ENCODE measurements at places on chromosomes 1 and 21. TPM values are rescaled to one million over a fixed set of nuclear protein-coding genes. Genes with fewer than 3 reads are reported as not detected.

Gene SFN
- total RNA-seq, result 575 TPM

Gene SLX9
- 59.7 TPM for total RNA-seq

Gene FCRL2
- not detected for total RNA-seq

Gene GSTM1
- total RNA-seq, result not detected

Gene MSH4
- not detected for total RNA-seq

Gene CLCA4
- not detected for total RNA-seq

Gene PPIH
- 60.2 TPM for total RNA-seq

Gene FAM3B
- not detected for total RNA-seq

Gene GJA9
- not detected for total RNA-seq

Gene TNFRSF9
- 2.9 TPM for total RNA-seq

Gene GPR153
- 4.1 TPM for total RNA-seq

Gene OLFML3
- 4.3 TPM for total RNA-seq

Gene OR2T11
- total RNA-seq, result not detected

Gene LCE2C
- not detected for total RNA-seq

Gene FAM163A
- total RNA-seq, result not detected

Gene WNT2B
- 0.21 TPM for total RNA-seq

Gene KRTAP12-2
- not detected for total RNA-seq

Gene GUCA2A
- total RNA-seq, result not detected

Gene CNR2
- total RNA-seq, result not detected

Gene AKR7A3
- 0.06 TPM for total RNA-seq

Gene DIO1
- total RNA-seq, result not detected

Gene MROH7
- not detected for total RNA-seq

Gene CD1E
- not detected for total RNA-seq

Gene PRKAA2
- 2.1 TPM for total RNA-seq

Gene GRHL3
- 0.79 TPM for total RNA-seq

Gene CEPT1
- 13.2 TPM for total RNA-seq

Gene GBP5
- total RNA-seq, result not detected

Gene WNT3A
- not detected for total RNA-seq

Gene CRABP2
- total RNA-seq, result 9.1 TPM

Gene PTPRF
- 73.3 TPM for total RNA-seq

Gene KLHDC9
- 1.6 TPM for total RNA-seq

Gene OR2AJ1
- total RNA-seq, result not detected

Gene FCRLA
- total RNA-seq, result not detected

Gene OLIG2
- not detected for total RNA-seq

Gene TRIM67
- total RNA-seq, result 0.30 TPM

Gene PLXNA2
- 3.0 TPM for total RNA-seq

Gene DYRK3
- total RNA-seq, result 9.7 TPM

Gene EFNA1
- total RNA-seq, result 26.0 TPM

Gene CBR3
- total RNA-seq, result 12.0 TPM

Data from A549 treated with Hydrocortisone at 1 μM for 4 hours (cell line).